ENCODE measurements at places on chromosomes 6 and 20.

DNA sequence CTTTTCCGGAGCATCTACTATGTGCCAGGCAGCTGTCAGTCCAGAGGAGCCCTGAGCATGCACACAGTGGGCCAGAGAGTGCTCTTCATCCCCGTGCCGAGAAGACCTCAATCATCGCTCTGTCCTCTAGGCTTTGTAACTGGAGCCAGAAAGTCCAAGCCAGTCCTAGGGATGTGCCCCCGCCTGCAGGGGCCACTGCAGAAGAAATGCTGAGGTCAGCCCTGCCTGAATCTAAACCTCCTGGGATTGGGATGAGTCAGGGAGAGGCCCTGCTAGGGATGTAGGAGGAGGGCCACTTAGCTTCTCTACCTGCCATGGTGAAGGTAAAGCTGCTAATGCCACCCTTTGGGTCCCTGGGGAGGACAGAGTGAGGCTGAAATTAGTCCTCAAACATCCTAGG is 146.8 kb downstream of the CDC5L start:
- DNase-seq: no peak

DNA sequence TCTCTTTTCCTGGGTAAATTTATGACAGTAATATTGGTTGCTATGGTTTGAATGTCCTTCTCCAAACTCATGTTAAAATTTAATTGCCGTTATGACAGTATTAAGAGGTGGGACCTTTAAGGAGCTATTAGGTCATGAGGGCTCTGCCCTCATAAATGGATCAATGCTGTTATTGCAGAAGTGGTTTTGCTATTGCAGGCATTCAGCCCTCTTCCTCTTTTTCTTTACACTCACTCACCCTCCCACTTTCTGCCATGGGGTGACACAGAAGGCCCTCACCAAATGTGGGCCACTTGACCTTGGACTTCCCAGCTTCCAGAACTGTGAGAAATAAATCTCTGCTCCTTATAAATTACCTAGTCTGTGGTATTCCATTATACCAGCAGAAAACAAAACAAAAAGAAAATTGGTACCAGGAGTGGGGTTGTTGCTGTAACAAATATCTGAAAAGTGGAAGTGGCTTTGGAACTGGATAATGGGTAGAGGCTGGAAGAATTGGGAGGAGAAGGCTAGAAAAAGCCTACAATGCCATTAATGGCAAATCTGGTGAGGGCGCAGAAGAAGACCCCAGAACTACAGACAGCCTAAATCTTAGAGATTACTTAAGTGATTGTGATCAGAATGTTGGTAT is 24.8 kb upstream of the IGF2R start:
- DNase-seq: no peak

GRCh38 chr20:45974896-45975565 is 3.0 kb upstream of the ZNF335 start:
- no peak for DNase-seq

DNA sequence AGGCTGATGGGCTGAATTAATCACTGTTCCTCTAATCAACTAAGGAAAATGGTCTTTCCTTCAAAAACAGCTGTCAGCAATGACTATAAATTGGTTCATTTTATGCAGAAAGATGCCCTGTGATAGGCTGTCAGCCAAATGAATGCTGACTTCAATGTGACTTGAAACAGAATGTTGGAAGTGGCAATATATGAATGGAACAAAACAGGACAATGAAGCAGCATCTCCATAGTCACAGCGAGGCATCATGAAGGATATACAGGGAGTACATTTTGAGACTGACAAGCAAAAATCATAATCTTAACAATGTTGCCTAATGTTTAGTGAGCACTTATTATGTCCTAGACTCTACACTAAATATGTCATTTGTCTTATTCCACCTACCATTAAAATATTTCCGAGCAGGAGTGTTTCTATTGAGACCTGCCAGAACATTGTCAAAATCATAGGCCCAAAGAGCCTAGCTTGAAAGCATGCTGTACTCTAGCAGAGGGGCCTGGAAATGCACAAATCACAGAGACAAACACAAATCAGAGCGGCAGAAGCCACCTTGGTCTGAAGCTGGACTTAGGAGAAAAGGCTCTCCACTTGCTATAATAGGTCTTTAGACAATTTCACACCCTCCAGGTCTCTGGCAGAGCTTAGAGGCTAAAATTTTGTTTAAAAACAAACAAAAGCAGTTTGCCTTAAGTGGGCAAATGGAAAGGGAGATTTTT is 63.3 kb downstream of the FAM50B start:
- DNase-seq: no peak

DNA sequence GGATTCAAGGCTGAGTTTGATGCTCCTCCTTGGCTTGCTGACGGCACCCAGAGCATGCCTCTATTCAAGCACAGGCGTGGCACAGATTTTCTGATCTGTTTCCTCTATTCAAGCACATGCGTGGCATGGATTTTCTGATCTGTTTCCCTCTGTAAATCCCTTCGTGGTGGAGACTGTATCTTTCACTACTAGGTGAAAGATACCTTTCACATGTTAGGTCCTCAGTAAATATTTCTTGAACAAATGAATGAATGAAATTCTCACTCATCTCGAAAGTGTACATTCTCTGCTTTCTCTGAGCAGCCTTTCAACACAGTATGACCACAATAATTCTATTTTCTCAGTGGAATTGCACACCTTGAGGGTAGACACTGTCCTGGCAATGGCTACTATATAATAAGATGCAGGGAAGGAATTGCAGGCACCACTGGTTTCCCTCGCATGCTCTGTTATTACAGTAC is 72.6 kb upstream of the F13A1 start:
- DNase-seq: no peak

GRCh38 chr6:32427218-32427617 is 12.5 kb upstream of the HLA-DRA start:
- no peak for DNase-seq

- no peak for DNase-seq
These were observed at the start of gene ETV7 for GRCh38 chr6:36387440-36388303. Gene ETV7 (minus strand): TSS chr6:36387669. CDS start chr6:36387541, 128 bp downstream.

DNA sequence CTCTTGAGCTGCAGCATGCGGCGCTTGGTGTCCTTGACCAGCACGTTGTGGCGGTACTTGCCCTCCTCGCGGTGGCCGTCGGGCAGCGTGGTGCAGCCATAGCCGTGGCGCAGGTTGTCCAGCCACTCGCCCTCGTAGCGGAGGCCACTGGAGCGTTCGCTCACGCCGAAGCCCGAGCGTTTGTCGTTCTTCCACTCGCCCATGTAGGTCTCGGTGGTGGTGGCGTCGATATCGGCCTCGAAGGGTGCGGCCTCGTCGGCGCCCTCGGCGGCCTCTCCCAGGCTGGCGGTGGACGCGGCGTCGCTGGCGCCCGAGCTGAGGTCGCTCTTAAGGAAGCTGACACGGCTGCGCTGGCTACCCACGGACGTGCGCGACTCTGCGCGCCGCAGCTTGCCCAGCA is 27.3 kb downstream of the JPH2 start:
- DNase-seq: no peak

DNA sequence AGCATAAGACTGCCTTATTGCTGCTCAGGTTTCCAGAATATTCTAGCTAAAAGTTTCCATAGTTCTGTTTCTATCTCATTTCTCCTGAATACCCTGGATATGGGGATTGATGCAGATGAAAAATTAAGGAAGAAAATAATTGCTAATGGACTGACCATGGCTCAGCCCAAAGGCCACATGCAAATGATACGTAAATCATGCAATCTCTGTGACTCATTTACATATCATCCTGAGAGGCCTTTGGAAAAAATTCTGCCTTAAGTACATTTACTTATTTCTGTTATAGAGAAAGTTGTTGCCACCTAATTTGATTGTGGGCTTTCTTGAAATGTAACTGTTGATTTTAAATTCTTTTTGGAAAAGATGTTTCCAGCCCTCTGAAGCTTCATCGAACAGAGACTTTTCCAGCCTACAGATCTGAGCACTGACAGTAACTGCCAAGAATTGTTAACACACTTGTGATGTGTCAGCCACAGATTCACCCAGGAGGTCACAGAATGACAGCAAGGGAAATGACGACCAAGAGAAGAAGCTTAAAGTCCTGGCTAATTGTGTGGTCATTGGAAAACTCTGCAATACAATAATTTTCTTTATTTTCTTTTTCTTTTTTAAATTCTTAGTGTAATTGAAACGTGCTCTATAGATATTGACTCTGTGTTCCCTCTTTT is 174.8 kb downstream of the DOK5 start:
- DNase-seq: no peak

DNA sequence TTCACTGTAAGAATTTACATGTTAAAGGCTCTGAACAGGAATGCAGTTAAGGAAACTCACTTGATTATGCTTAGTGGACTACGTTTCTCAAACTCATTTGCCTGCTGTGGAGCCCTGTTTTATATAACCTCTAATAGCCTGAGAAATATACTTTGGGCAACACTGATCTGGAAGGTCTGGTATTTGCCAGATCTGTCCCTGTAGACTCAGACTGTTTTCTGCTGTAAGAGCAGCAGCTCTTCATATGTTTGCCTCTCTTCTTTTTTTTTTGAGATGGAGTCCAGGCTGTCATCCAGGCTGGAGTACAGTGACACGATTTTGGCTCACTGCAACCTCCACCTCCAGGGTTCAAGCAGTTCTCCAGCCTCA is 10.1 kb downstream of the TTPAL start:
- no peak for DNase-seq

DNA sequence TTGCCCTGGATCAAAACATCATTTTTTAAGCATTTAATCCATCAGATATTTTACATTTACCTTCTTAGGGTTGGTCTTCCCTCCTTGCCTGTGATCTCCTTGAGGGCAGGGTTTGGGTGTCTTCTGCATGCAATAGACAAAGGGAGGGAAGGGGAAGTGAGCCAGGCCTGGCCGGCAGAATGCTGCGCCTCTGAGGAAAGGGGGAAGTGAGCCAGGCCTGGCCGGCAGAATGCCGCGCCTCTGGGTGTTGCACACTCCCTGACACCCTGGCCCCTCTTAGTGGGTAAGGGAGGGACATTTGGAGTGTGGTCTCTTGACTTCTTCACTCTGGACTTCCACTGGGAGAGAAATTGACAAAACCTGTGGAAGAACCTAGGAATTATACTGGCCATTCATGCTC is 12.4 kb downstream of the PSMF1 start:
- no peak for DNase-seq

DNA sequence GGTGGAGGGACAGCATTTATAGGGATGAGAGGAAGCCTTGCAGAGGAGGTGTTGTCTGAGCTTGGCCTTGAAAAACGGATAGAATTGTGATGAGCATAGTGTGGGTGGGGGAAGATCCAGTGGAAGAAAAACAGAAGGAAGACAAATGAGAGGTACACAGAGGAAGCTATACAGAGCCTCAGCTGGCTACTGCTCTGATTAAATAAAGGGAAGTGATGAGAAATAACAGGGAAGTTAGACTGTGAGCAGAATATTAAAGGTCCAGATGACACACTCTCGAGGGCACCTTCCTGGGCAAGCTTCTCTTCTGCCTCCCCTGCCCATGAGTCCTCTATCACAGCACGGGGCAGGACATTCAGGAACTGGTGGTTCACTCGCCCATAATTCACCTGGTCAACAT is 182.3 kb downstream of the KIF16B start:
- no peak for DNase-seq

DNA sequence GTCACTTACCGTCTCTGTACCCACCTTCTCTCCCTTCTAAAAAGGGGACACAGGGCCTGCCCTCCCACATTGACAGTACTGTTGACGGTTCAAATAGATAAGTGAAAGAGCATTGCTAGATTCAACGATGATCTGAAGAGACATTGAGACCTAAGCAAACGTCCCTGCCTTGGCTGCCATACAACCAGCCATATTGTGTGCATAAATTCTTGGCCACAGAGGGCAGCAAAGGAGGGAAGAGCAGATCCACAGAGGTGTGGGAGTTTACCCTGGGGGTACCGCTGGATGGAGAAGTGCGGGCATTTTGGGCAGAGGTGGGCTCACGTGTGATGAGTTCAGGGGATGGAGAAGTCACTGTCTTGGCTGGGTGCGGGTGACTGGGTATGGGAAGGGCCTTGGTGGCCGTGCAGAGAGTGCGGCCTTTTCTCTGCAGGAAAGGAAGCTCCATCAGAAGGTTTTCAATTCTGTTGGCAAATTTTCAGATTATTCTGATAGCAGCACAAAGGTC is 85.6 kb downstream of the POPDC3 start:
- DNase-seq: no peak

- DNase-seq: no peak
These were observed 355.1 kb downstream of the EPM2A start for GRCh38 chr6:145380186-145380585.

GRCh38 chr20:63333241-63333836 is 27.8 kb downstream of the CHRNA4 start:
- no peak for DNase-seq

GRCh38 chr20:18284805-18285533 is 3.4 kb upstream of the ZNF133 start:
- DNase-seq: no peak

DNA sequence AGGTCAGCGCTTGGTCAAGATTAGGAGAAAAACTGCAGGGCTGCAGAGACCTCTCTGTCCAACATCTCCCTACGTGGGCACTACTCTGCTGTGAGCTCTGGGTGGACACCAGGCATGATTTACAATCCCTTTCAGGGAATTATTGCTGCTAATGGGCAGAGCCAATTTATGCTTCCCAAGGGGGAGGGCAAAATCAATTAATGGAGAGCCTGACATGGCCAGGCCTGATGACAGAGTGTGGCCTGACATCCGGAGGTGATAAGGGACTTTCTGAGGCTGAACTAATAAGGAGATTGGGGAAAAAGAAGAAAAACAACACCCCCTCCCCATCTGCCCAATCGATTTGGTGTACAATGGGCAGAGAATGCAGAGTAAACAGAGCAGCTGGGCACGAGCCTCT is 5.0 kb upstream of the KCNK16 start:
- no peak for DNase-seq

DNA sequence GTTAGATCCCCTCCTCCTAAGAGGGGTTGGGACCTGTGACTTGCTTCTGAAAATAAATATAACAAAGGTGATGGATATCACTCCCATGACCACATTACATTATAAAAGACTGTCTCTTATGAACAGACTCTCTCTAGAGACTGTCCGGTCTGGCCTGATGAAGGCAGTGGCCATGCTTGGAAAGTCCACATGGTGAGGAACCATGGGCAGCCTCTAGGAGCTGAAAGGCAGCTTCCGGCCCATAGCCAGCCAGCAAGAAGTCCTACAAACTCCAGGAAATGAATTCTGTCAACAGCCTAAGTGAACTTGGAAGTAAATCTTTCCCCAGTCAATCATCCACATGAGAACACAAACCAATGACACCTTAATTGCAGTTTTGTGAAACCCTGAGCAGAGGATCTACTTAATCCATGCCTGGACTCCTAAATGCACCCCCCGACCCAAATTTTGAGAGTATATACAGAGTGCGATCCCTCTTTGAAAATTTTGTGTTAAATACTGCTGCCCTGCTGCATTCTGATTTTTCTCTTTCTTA is 2.2 kb upstream of the POPDC3 start:
- no peak for DNase-seq

All from fibroblast of skin of left quadriceps (primary cell).